Amygdala (tissue), 56 donors: ENCODE measurements at places on chromosomes 13 and 19.

GRCh38 chr19:18219911-18220631 is 6.2 kb downstream of the PDE4C start:
- no peak for DNase-seq

DNA sequence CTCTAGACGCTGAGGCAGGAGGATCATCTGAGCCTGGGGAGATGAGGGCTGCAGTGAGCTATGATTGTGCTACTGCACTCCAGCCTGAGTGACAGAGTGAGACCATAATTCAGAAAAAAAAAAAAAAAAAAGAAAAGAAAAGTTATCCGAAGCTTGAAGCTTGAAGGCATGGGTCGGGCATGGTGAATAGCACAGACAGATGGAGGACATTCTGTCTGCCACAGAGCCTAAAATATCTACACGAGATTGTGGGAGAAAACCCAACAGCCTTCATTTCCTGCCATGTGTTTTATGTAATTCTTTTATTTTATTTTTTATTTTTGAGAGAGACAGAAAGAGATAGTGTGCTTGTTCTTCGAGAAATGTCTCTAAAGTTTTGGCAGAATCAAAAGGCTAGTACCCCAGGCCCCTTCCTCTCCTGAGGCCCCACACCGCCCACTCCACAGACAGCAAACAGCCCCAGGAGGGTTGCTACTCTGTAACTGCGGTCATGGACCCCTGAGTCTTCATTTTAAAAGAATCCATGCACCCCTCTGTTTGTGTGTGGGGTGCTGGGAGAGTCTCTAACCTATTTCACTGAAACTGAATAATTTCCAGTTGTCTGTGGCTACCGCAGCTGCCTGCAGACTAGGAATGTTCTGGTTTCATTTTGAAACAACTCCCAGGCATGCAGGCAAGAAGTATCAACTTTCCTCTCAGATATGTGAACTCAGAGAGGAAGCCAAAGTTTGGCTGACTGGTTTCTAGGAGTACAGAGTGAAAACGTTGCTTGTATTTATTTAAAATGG is 38.4 kb upstream of the RCBTB2 start:
- no peak for DNase-seq

DNA sequence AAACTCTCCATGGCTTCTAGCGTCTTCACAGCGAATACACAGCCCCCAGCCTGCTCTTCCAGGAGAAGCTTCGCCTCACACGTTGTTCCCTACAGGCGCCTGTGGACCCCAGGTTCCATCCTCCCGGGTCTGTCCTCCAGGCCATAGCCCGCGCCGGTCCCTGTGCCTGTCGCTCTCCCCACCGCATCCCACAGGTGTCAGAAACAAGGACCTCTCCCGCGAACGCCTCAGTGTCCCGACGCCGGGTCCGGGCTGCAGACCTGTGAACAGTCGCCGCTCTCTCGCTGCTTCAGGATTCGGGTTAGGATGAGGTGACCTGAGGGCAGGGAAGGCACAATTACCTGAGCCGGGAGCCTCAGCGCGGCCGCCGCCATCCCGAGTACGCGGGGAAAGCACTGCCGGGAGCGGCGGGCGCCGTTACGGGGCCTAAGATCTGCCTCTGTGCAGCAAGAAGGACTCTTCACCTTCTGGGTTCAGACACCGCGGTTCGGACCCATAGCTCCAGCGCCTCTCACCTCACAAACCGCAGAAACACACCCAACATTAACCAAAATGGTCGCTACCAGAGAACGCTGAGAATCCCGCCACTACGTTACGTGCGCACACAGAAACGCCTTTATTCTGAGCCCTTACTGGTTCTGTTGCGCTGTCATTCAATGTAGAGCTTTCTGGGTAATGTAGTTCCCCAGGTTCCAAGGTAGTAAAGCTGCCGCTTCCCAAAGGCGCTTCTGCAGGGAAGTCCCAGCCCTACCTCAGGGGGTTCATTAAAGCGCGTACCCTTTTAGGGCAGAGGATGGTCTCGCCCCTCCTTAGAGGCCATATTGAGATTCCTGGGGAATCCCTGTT is at the start of gene ZNF418:
Gene ZNF418 (minus strand): TSS at position 583 of the 846 bp plus-strand sequence. CDS start 1,580 bp downstream, outside the sequence.
- peak; percentile 61 for DNase-seq

- no peak for DNase-seq
Observed at GRCh38 chr19:42426643-42427042, 545 bp downstream of the LIPE start.

DNA sequence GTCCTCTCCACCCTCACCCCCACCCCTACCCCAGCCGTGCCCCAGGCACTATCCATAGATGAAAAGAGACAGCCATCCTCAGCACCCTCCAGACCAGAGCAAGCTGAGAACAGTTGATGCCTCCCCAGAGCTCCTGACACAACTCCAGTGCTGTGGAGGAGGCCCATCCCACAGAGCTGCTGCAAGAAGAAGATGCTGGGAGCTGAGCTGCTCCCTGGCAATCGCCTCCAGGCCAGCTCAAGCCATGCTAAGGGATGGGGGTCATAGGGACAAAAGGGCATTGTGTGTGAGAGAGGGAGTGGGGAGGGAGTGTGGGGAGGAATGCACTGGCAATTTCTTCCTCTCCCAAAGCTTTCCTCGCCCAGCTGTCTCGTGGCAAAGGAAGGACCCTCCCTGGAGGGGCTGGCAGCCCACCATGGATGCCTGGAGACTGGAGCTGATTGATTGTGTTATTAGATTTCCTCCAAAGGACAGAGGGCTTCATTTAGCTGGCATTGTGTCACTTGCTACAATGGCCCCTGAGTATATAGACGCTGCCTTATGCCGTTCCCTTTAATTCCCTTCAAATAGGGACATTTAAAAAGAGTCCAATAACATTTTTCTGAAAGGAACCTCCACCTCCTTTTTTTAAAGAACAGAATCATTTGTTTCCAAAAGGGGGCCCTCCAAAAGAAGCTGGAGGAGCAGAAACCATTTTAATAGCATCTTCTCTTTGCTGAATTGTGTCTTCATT is 476.4 kb downstream of the FOXO1 start:
- peak; percentile 83 for DNase-seq

DNA sequence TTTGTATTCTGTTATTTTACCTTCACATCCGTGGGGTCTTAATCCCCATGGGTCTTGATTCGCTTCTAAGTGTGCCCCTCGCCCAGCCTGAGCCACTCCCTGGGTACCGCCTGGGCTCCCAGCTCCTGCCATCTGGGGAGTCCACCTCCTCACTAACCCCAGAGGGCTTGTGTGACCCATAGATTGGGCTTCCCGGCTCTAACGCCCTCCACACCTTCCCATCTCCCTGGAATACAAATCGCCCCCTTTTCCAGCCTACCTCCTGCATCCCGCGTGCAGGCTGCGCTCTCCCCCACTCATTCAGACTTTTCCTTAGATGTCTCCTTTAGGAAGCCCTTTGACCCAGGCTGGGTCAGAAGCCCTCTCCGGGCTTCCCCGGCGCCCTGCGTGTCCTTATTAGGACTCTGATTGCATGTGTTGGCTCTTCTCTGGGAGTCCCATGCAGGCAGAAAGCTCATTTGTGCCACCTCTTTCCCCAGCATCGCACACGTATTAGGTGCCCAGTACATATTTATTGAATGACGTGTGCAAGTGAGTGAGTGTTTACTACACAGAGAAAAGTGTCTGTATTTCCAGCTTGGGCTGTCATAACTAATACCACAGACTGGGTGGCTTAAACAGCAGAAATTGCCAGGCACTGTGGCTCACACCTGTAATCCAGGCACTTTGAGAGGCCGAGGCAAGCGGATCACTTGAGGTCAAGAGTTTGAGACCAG is 757 bp downstream of the CCDC124 start:
- no peak for DNase-seq

GRCh38 chr13:52158629-52159158 is 703 bp downstream of the NEK3 start:
- DNase-seq: peak; percentile 16

DNA sequence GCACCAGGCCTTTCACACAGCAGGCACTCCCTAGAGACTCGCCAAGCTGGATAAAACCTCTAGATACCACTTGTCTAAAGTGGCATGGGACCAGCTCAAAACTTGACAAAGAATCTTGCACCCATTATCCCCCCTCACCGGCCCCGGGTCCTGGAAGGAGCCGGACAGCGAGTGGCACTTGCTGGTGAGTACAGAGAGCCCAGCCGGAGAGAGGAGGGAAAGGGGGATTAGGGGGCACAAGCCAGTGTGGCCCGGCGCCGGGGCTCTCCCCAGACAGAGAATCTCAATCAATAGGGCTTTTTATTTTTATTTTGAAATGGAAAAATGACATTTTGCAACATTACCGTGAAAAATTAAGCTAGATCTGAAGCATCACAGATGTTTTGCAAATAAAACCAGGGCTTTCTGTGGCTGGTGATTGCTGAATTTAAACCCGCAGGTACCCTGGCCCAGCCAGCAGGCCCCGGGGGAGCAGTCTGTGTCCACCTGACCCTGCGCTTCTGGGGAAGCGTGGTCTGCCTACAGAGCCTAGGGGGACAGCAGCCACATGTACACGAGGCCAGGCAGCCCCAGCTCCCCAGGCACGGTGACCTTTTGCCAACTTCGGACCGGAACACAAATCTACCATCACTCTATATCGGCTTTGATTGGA is 10.0 kb upstream of the VSTM2B start:
- DNase-seq: no peak

GRCh38 chr19:32231691-32232090 is 113.7 kb upstream of the ZNF507 start:
- DNase-seq: no peak

GRCh38 chr19:28595722-28596480 is 617.0 kb downstream of the UQCRFS1 start:
- no peak for DNase-seq

GRCh38 chr13:108594153-108594552 is 35.3 kb upstream of the MYO16 start:
- no peak for DNase-seq

GRCh38 chr19:547836-548720 is 4.2 kb downstream of the GZMM start:
- no peak for DNase-seq

DNA sequence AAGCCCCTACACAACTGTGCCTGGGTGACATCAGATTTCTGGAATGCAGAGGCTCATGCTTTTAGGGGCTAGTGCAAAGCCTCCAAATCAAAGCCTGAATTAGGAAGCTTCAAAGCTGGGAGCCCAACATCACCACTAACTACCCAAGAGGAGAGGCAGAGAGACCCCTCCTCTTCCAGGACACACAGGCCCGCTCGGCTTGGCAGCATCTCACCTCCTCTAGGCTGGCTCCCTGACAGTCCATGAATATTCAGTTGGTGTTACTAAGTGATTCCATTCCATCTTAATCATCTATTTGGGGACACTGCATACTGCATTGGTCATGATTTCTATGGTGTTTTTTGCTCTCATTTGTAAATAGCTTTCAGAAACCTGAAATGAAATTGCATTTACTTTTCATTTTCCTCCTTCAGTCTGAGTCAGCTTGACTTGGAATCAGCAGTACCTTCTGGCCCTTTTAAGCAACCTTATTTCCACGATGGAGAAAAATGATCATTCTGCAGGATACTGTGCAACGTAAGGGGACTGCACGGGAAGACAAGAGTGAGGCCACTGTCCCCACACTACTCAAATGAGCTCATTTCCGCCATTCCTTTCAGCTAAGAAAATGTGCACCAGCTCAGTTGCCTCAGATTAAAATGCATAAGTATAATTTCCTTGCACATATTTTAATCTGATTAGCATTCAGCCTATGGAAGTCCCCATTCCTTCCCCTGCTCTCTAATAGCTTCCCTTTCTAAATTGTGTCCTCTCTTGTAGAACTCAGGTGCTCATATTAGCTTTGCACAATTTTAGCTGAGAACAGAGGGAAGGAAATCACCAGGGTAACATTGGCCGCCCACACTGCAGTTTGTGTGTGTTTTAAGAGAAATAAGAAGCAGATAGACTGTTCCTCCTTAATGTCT is 219.9 kb downstream of the RFC3 start:
- no peak for DNase-seq

DNA sequence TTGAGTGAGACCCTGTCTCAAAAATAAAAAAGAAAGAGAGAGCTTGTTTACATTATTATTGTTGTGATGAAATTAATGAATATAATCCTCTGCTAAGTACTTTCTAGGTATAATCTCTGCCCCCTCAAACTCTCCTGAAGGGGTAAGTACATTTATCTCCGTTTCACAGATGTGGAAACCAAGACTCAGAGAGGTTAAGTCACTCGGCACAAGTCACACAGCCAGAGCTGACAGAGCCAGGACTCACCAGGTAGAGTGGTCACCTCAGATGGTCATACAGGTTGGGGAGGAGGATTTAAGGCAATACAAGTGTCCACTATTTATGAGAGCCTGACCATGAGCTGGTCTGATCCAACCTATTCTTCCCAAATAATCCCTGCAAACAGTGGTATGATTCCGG is 15.2 kb upstream of the LYPD3 start:
- DNase-seq: no peak

- no peak for DNase-seq
Observed at GRCh38 chr19:45471931-45472562, 4.3 kb downstream of the FOSB start.

DNA sequence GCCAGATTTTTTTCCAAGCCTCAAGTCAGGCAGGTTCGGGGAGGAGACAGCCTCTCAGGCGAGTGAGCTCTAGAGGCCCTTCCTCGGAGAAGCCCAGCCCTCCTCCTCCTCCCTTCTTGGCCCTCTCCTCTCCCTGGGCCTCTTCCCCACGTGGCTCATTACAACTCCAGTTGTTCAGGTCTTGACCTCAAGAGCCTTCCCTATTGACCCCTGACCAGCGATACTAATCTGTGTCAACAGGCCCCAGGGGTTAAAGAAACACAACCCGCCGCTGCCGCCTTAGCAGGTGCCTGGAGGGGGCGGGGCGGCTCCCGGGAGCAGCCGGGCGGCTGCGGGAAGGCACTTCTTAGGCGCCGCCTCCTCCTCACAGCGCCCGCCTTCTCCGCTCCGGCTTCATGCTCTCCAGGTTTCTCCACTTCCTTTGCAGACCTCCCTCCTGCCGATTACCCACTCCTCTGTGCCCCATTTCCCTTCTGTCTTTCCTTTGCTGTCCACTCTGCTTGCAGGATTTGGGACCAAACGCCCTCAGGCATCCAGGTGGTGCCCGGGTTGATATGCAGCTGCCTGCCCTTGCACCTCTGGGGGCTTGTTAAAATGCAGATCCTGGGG is 51.0 kb downstream of the LYL1 start:
- no peak for DNase-seq

DNA sequence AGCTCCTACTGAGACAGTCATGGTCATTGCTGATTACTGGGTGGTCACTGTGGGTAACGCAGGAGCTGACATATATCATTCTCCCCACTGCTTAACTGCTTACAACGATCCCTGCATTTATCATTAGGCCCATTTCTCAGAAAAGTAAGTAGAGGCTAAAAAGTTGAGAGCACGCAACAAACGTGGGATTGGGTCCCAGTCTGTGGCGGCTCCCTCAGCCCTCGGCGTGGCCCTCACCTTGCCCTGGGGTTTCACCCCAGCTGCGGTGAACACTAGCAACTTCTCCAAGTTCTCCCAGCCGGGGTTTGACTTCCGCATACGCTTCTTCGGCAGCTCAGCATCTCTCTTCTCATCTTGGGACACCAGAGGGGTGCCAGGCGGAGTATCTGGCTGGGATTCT is 2.5 kb downstream of the PNKP start:
- no peak for DNase-seq

GRCh38 chr19:1882089-1882785 is 3.1 kb downstream of the ABHD17A start:
- DNase-seq: peak; percentile 60

- DNase-seq: no peak
Observed at GRCh38 chr13:106355866-106356265, 179.6 kb downstream of the EFNB2 start.

- no peak for DNase-seq
Observed at GRCh38 chr19:43674596-43674995, 4.6 kb upstream of the PLAUR start.
